Germinal center (tissue), 1 donor: ENCODE measurements at places on chromosomes 2 and 18.

DNA sequence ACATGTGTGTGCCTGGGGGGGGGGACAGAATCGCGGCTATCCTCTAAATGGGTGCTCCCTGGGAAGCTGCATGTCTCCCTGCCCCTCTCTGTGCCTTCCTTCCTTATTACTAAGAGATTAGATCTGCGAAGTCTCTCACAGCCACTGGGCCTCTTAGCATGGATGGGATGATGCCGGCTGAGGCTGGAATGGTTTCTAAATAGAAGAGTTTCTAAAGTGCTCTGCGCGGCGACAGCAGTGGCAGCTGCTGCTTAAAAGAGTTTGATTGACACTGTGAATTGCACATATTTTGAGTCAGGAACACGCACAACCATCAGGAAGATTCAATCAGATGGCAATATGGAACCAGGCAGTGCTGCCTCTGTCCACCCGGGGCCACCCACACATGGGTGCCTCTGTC is 163.8 kb downstream of the CLIP4 start:
- DNase-seq: no peak

DNA sequence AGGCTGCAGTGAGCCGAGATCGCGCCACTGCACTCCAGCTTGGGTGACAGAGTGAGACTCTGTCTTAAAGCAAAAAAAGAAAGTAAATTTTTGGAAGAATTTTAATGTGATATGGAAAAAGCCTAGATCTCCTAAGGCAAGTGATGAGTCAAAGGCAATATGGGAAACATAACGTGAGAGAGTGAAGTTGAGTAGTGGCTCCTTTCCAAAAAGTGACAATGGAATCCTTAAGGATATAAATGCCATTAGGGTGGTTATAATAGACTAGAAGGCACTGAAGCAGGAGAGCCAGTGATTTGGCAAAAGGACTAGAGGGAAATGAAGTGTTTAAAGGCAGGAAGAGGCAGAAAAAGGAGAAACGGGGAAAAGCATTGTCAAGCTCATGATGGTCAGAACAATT is 25.6 kb downstream of the ARHGAP28 start:
- no peak for DNase-seq

- no peak for DNase-seq
These were observed 43.2 kb downstream of the KCNE4 start for GRCh38 chr2:223095207-223095606.

- DNase-seq: no peak
These were observed 3.9 kb upstream of the ERMN start for GRCh38 chr2:157329524-157329923.

DNA sequence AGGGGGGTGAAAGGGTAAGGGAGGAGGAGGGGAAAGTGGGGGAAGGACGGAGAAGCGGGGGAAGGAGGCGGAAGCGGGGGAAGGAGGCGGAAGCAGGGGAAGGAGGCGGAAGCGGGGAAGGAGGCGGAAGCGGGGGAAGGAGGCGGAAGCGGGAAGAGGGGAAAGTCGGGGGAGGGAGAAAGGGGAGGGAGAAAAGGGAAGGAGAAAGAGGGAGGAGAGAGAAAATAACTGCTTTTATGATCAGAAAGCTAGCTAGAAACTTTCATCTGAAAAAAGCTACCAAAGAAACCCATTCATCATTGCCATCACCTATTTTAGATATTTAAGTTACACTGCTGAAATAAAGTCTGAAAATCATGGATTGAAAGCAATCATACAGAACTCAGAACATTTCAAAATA is 72.5 kb downstream of the USP34 start:
- no peak for DNase-seq

DNA sequence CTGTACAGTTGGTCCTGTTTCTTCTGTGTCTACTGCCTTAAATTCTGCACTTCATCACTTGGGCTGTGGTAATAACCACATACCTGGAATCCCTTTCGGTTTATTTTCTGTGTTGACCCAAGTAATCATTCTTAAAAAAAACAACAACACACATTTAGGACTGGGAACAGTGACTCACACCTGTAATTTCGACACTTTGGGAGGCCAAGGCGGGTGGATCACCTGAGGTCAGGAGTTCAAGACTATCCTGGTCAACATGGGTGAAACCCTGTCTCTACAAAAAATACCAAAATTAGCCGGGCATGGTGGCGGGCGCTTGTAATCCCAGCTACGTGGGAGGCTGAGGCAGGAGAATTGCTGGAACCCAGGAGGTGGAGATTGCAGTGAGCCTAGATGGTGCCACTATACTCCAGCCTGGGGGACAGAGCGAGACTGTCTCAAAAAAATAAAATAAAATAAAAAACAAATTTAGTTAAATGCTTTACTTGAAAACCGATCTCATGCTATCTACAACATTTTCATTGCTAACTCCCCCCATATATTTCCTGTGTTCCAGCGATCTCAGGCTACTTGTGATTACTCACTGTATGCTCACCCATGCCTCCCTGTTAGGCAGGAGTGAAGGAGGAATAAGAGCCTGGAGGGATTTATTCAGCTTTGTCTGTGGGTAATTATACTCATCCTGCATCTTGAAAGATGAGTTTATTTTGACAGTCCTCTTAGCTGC is 18.2 kb downstream of the ACSL3 start:
- DNase-seq: no peak

GRCh38 chr2:199485732-199486335 is 28.1 kb upstream of the SATB2 start:
- no peak for DNase-seq

GRCh38 chr2:41741951-41742595 is 305.7 kb upstream of the PKDCC start:
- DNase-seq: no peak

DNA sequence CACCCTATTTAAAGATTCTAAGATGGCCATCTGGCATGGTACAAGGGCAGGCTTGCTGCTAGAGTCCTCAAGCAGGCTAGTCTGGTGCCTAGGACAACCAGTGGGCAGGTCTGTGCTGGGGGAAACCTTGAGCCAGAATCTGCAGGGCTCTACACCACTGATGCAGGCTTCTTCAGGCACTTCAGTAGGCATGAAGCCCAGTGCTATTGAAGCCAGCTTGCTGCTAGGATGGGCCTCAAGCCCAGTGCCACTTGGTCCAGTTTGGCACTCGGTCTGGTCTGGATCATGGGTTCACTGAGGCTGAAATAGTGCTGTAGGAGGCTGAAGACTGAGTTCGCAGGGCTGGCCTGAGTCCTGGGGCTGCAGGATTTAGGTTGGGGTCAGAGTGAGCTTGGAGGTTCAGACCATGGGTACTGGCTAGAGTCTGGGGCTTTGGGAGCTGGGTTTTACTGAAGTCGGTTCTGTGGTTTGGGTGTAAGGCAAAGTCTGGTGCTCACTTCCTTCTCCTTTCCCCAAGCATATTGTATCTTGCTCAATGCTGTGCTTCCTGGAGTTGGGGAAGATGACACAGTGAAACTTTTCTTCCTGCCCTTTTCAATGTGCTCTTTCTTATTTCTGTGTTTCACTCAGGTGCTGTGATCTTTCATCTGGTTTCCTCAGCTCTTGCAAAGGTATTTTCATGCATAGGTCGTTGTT is 41.2 kb downstream of the SP100 start:
- DNase-seq: no peak

- DNase-seq: no peak
These were observed 89.4 kb upstream of the TAF1B start for GRCh38 chr2:9753665-9754531.

DNA sequence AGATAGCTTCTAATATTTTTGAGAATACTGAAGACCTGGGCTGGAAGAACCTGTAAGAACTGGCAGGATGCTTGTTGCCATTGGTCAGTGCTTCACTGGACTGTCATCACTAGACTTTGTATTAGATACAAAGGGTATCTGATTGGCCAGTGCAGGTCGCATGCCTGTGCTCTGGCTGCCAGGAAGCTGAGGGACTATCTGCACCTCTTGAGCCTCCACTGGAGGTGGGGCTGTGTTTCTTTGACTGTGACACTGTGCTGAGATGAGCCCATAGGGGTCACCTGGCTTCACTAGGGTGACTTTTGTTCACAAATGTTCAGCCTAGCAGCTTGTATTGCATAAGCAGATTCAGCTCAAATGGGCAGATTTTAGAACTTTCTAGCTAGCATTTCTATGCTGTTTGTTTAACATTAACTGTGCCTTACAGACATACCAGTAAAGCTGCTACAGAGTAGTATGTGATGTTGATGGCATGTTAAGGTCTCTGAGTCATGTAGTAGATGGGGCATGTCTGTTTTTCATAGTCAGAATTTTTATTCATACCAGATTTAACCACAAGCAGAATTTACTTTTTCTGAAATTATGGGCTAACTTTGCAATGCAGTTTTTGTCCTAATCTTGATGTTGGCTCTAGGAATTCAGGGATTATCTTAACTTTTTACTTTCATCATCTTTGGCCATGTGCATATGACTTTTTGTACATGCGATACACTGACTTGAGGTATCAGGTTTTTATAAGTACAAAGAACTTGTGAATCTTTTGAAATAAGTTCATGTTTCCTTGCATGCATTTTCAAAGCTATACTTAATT is 56.1 kb downstream of the RHBDD1 start:
- DNase-seq: no peak

- DNase-seq: no peak
These were observed 5.0 kb downstream of the C1D start for GRCh38 chr2:68057658-68058396.
